HS-27A (cell line): ENCODE measurements at places on chromosomes 12 and 14.

DNA sequence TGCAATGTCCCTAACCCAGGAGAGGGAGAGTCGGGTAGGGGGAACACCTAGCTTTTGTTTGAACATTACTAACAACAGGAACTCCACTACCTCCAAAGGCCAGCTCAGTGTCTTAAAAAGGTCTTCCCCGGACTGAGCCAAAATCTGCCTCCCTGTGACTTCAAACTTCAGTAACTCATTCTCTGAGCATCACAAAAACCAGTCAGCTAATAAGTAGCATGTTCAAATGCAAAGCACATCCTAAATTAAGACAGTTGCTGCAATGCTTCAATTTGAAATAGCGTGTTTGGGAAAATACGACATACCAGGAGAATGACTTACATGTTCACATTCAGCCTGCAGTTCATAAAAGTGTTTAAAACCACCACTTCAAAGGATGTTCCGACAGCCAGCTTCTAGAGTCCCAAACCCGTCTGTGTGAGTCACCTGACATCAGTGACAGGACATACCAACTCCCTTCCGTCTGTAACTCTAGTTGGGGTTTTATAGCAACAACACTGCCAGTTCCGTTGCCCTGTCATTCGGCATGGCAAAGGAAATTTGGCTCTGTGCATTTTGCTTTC lies 13.0 kb downstream of the ZFP36L1 start:
- DNase-seq: peak; percentile 81

DNA sequence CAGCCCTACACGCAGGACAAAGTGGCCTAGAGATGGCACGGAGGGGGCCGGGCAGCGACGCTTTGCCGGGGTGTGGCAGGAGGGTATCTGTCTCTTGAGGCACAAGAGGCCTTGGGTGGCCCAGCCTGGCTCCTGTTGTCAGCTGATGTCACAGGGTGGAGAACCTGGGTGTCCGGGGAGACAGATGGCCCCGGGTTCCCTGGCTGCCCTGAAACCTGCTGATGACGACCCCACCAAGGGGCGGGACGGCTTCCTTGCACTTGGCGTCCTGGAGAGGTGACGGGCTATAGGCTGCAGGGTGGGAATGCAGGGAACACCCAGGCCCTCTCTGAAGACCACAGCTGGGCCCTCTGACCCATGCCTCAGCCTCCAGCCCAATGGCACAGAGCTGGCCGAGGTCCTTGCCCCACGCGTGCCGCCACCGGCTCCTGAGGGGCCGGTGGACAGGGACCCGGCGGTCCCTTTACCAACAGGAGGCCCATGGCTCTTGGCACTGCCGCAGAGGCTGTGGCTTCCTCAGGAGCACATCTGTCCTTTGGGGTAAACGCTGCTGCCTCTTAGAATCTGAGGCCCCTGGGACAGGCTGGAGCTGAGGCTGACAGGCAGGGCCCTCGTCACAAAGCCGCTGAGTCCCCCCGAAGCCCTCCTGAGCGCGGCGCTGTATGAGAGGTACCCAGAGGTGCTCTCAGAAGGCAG lies 16.4 kb downstream of the TRMT61A start:
- no peak for DNase-seq

- DNase-seq: no peak
Measured at GRCh38 chr12:26628234-26628633, 204.8 kb downstream of the ITPR2 start.

GRCh38 chr12:7075939-7076338 lies 15.4 kb downstream of the C1S start:
- DNase-seq: no peak

DNA sequence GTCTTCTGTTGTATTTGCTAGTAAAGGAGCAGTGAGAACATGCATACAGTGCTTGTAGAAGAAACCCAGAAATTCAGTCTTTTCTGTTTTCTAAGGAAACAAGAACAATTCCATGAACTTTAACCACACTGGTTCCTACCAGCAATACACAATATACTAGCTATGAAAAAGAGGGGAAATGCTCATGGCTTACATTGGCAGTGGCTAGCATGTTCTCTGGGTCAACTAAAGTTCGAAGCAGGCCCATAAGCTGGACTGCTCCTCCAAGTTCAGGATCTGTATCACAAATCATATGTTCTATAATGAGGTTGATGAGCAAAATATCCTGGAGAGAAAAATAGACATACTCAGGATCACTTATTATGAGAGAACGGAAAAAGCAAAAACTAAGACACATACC lies 37.1 kb downstream of the PPP4R3A start:
- no peak for DNase-seq

DNA sequence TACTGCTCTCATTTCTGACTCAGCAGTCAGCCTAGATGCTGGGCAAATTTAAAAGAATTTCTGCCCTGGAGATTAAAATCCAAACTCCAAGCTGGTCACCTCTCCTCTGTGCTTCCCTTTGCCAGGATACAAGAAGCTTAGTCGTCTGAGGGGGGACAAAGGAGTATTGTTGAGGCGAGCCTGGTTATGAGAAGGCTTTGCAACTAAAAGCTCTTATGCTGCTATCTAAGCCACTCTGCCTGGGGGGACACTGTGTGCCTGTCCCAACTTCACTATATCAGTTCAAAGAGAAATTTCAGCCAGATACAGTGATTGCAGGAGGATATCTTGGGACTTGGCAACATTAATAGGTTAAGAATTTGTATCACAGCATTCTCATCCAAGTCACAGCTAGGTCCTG lies 10.8 kb upstream of the PLEKHH1 start:
- no peak for DNase-seq

DNA sequence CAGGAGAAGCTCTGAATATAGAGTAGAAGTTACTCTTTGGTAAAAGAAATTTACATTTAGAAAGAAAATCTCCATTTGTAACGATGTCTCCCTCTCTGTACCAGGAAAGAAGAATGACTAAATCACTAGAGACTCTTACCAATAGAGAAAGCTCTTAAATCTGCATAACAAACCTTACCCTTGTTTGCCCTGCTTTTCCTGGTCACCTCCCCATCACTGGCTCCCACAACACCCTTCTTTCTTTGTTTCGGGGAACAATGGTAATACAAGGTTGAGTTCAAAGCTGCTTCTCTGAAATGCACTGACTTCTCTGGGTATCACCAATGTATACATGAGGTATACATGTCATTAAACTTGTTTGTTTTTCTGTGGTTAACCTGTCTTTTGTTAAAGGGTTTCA lies 351.1 kb upstream of the FLRT2 start:
- DNase-seq: no peak

- no peak for DNase-seq
Measured at GRCh38 chr12:123057513-123058265, 77.2 kb downstream of the ARL6IP4 start.

GRCh38 chr14:20719777-20720176 lies 25.9 kb upstream of the EDDM3A start:
- DNase-seq: no peak

DNA sequence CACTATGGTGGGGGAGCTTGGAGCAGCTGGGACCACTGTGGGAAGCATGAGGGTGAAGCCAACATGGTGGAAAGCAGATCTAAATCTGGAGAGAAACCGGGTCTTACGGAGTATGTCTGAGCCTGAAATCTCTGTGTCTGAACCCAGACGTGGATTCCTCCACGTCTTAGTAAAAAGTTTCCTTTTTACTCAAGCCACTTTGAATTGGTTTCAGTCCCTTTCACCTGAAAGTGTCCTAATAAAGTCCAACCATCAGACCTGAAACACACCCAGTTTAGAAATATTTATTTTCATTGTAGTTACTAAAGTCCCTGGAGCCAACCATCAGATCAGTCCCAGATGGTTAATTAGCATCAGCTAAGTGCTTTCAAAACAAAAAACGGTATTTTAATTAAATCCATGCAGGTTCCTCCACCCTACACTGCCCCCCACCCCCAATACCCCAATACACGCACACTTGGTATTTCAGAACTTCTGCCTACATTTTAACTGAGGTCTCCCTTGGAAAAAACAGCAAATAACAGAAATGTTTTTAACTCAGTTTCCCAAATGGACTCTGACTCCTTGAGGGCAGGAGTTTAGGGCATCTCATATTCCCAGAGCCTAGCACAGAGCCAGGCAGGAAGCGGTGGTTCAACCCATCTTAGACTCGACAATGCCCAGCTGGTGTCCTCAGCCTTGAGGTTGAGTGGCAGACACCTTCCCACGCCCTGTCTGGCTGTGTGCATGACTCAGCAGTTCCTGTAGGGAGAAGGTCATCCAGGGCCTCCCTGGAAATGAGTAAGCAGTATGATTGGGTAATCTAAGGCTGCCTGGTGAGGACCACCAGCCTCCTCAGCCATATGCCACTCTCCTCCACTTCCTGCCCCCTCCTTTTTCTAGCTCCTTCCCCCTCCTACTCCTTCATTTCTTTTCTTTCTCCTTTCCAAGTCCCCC lies 175.8 kb downstream of the TTC8 start:
- DNase-seq: peak; percentile 48
